ENCODE measurements at places on chromosomes 16 and 17. TPM values are rescaled to one million over a fixed set of nuclear protein-coding genes. Genes with fewer than 3 reads are reported as not detected.

The NF1 gene
- total RNA-seq = 42.4 TPM

- no peaks in the 10 kb centered on the region for H3K4me1 ChIP-seq
- H3K27me3 ChIP-seq = no peaks in the 10 kb centered on the region
- no peak overlapping the region for H3K4me3 ChIP-seq
- no peaks in the 10 kb centered on the region for H3K36me3 ChIP-seq
Observed at GRCh38 chr16:56344518-56345405, 80.6 kb downstream of the AMFR start.

GRCh38 chr17:77393867-77394539, 253.2 kb downstream of the SEC14L1 start:
- H3K27me3 ChIP-seq = no peaks in the 10 kb centered on the region
- H3K4me3 ChIP-seq = no peak overlapping the region
- H3K36me3 ChIP-seq = no peaks in the 10 kb centered on the region
- no peak for DNase-seq
- no peak overlapping the region for H3K27ac ChIP-seq
- H3K4me1 ChIP-seq = peaks cover 38% of the 10 kb centered on the region

DNA sequence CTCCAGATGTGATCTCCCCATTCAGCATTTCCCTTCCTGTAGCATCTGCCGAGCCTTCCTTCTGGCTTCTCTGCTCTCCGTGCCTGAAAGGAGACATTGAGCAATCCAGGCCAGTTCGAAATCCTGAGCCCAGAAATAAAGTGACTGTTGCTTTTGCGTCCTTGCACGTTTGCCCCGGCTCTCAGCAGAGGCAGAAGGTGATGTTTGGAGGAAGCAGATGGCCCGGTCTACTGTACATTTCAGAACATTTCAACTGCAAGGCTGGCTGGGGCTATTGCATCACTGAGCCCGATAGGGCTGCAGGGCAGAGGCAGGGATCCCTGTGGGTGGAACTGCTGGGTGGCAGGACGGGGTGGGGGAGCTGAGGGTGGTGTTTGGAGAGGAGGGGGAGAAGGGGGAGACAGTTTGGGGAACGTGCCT, 29.4 kb downstream of the IRF8 start:
- H3K27me3 ChIP-seq = peaks cover 5% of the 10 kb centered on the region
- H3K4me3 ChIP-seq = no peak overlapping the region
- H3K4me1 ChIP-seq = no peaks in the 10 kb centered on the region
- H3K36me3 ChIP-seq = no peaks in the 10 kb centered on the region

The PYCARD gene
- total RNA-seq = 23.0 TPM

DNA sequence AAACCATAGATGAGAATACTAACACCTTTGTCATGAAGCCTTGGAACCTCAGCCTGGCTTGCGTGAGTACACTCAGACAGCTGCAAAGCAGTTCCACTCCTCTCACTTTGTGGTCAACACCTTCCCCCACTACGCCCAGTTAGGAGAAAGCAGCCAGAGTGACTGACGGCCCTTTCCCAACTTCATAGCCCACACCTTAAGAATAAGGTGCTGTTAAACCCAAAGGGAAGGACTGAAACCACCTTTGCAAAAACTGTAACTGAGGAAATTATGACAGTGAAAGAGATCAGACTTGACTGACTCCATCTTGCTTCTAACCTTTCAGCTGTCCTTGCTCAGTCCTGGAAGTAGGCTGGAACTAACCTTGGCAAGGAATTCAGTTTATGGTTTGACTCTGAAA, 13.7 kb downstream of the N4BP1 start:
- DNase-seq = no peak
- H3K4me1 ChIP-seq = peaks cover 20% of the 10 kb centered on the region
- no peak overlapping the region for H3K27ac ChIP-seq

DNA sequence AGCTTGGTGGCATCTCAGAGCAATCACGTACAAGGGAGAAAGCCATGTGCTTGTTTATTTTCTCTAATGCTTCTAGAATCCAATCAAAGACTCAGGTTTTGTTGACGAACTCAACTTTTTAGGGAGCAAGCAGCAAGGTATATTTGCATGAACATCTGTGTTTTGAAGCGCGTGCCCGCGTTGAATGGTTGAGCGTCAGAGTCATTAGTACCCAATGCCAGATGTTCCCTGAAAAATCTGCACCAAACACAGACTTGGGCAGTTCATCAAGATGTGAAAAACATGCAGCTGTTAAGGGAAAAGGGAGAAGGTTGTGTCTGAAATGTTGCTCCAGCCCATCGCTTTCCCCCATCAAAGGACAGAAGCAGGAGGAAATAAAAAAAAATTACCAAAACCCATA, 170.4 kb downstream of the SNX29 start:
- no peaks in the 10 kb centered on the region for H3K27me3 ChIP-seq
- DNase-seq = no peak
- no peak overlapping the region for H3K27ac ChIP-seq
- no peaks in the 10 kb centered on the region for H3K4me1 ChIP-seq
- no peak overlapping the region for H3K4me3 ChIP-seq

The NATD1 gene
- total RNA-seq = 7.2 TPM

The FAM222B gene
- 33.7 TPM for total RNA-seq

GRCh38 chr17:6642592-6642991, 1.7 kb downstream of the TXNDC17 start:
- peaks cover 5% of the 10 kb centered on the region for H3K36me3 ChIP-seq
- H3K4me3 ChIP-seq = no peak overlapping the region
- DNase-seq = no peak
- H3K27ac ChIP-seq = no peak overlapping the region

The ST6GALNAC2 gene
- 1.7 TPM for total RNA-seq

The ZNF500 gene
- 13.5 TPM for total RNA-seq

- DNase-seq = peak; percentile 62
- no peak overlapping the region for H3K27ac ChIP-seq
- no peaks in the 10 kb centered on the region for H3K27me3 ChIP-seq
- H3K4me1 ChIP-seq = no peaks in the 10 kb centered on the region
Observed at GRCh38 chr16:46673320-46674013, 15.5 kb downstream of the VPS35 start.

The CRYBA1 gene
- total RNA-seq = not detected

- H3K27me3 ChIP-seq = no peaks in the 10 kb centered on the region
- no peak overlapping the region for H3K4me3 ChIP-seq
- no peaks in the 10 kb centered on the region for H3K4me1 ChIP-seq
- no peak for DNase-seq
- no peaks in the 10 kb centered on the region for H3K36me3 ChIP-seq
Observed at GRCh38 chr16:54048586-54049495, 237.7 kb downstream of the IRX3 start.

The GRAPL gene
- 55.1 TPM for total RNA-seq

- no peaks in the 10 kb centered on the region for H3K27me3 ChIP-seq
- H3K4me1 ChIP-seq = no peaks in the 10 kb centered on the region
- no peaks in the 10 kb centered on the region for H3K36me3 ChIP-seq
Observed at GRCh38 chr16:74046524-74046923, 250.1 kb upstream of the PSMD7 start.

The C16orf74 gene
- total RNA-seq = 38.7 TPM

DNA sequence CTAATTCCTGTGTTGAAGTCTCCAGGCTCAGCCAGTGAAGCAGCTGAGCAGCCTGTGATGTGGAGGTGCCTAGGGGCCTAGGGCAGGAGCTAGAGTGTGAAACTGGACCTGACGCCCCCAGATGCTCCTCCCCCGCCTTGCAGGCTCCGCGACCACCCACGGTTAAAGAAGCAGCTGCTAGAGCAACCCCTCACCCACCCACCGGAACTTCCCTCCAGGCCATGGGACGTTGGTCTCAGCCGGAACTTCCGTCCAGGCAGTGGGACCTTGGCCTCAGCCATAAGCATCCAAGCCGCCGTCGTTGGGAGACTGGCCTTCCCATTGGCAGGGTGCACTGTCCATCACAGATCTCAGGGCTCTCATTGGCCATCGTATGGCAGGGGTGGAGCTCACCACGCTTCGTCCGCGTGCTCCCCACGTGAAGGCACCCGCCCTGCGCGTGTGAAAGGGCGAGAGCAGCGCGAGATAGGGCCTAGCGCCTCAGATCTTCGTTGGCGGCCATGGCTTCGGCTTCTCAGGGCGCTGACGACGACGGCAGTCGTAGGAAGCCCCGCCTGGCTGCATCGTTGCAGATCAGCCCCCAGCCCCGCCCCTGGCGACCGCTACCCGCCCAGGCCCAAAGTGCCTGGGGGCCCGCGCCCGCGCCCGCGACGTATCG, at the start of gene ADAD2:
Gene ADAD2 (plus strand): TSS at position 427 of the 658 bp plus-strand sequence. CDS start 74 bp downstream, at position 501.
- H3K4me3 ChIP-seq = no peak within 1 kb of the TSS
- no peak within 1 kb of the TSS for H3K27ac ChIP-seq
- no peak for DNase-seq
- no peaks in the 10 kb centered on the region for H3K36me3 ChIP-seq
- H3K4me1 ChIP-seq = peaks cover 2% of the 10 kb centered on the region

DNA sequence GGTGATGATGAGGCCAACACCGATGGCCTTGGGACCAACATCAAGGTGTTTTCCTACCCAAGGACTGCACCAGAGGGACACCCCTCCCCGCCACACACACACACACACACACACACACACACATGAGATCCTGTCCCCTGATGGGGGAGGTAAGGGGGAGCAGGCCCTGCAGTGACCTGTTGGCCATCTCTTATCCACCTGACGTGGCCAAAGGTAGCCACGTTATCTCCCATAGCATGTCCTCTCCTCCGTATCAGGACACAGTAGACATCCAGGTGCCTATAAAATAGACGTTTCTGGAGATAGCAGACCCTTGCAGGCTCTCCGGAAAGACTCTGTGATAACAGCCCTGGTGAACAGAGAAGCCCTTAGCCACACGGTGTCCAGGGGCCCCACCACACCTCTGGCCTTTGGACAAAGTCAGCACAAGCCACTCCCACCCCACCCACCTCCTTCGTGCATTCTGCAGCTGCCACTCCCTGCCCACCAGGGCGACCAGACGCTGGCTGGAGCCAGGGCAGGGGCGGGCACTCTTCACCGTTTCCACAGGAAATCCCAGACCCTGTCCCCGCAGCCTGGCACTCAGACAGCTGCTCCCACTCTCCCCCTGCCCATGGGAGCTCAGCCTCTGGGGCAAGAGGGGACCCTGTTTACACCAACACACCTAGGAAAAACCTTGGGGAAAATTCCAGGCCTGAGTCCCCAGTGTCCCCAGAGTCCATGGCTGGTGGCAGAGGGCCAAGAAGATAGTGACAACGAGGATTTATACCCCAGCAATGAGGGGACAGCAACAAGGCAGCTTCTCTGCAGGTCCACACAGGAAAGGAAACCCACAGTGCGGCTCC, 15.4 kb upstream of the ENPP7 start:
- no peak for DNase-seq
- no peak overlapping the region for H3K4me3 ChIP-seq
- H3K36me3 ChIP-seq = no peaks in the 10 kb centered on the region
- no peak overlapping the region for H3K27ac ChIP-seq

- H3K27ac ChIP-seq = no peak overlapping the region
- H3K27me3 ChIP-seq = no peaks in the 10 kb centered on the region
- no peaks in the 10 kb centered on the region for H3K36me3 ChIP-seq
- H3K4me3 ChIP-seq = no peak overlapping the region
- H3K4me1 ChIP-seq = no peaks in the 10 kb centered on the region
Observed at GRCh38 chr17:40480501-40481003, 20.9 kb downstream of the TNS4 start.

DNA sequence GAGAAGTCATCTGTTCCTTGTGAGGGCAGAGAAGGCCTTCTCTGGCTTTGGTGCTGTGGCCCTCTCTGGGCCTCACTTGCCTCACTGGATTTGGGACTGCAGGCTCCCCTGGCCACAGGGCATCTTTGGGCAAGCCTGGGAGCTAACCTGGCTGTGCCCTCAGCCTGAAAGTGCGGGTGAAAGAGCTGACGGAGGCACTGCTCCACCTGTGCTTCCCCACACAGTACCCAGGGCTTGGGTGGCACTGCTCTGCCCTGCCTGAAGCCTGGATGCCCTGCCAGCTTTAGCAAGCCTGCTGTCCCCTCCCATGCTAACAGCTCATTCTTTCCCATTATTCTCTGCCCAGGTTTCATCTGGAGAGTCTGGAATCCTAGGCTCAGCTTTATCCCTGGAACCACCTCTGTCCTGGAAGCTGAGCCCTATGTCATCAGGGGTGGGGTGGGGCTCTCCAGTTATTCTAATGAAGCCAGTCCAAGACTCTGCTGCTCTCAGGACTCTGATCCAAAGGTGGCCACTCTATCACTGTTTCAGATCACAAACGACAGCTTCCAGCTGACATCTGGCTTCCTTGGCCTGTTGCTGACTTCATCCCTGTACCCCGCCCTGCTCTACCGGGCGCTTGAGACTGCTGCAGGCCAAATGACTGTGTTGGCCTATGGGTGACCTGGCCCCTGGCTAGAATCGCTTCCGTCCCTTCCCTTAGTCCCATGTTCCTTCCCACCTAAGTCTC, 29.3 kb downstream of the HIC1 start:
- peak overlapping the region; percentile 86 for H3K27ac ChIP-seq
- peaks cover 53% of the 10 kb centered on the region for H3K4me1 ChIP-seq
- H3K4me3 ChIP-seq = no peak overlapping the region

- no peak overlapping the region for H3K4me3 ChIP-seq
- DNase-seq = no peak
- no peaks in the 10 kb centered on the region for H3K36me3 ChIP-seq
Observed at GRCh38 chr17:74954665-74955421, 17.7 kb downstream of the HID1 start.

The RNF112 gene
- 0.11 TPM for total RNA-seq

DNA sequence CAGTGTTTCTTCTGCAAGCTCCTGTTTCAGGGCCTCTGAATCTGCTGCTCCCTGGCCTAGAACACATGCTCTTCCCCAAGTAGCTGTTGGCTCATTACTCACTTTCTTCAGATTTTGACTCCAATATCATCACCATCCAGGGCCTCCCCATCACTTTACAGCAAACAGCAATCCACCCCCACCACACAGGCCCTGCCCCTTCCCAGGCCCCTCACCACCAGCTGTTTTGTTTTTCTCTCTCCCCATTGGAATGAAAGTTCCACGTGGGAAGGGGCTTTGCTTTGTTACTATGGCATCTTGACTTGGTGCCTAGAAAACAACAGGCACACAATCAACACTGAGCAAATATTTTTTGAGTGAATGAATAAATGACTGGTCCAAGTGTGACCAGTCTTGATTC, 4.0 kb downstream of the TMEM170A start:
- DNase-seq = no peak
- no peak overlapping the region for H3K27ac ChIP-seq
- H3K4me3 ChIP-seq = no peak overlapping the region
- peaks cover 10% of the 10 kb centered on the region for H3K4me1 ChIP-seq
- no peaks in the 10 kb centered on the region for H3K27me3 ChIP-seq
- no peaks in the 10 kb centered on the region for H3K36me3 ChIP-seq
